ENCODE measurements at places on chromosomes 2 and 18.

- no peak for DNase-seq
These were observed 61.7 kb downstream of the MAP4K4 start for GRCh38 chr2:101759162-101759561.

- DNase-seq: no peak
These were observed 552.0 kb downstream of the IRS1 start for GRCh38 chr2:226247289-226248275.

DNA sequence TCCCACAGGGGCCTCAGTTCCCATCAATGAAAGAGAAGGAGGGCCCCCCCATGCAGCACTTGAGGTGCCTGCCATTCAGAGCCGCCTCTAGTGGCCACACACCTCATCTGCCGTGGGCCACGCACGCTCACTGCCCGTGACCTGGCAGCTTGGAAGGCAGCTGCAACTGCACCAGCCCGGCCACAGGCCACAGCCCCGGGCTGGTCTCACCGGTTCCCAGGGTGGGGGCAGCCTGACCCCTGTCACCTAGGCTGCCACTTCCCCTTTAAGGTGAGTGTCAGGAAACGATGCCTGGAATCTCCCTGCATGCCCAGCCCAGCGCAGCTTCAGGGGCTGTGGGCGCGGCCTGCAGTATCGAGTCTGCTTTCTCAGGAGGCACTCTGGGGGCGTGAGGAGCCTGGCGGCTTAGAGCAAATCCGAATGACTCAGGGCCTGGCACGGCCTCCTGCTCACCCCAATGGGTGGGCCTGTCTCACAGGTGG is 2.6 kb downstream of the MAB21L4 start:
- no peak for DNase-seq

DNA sequence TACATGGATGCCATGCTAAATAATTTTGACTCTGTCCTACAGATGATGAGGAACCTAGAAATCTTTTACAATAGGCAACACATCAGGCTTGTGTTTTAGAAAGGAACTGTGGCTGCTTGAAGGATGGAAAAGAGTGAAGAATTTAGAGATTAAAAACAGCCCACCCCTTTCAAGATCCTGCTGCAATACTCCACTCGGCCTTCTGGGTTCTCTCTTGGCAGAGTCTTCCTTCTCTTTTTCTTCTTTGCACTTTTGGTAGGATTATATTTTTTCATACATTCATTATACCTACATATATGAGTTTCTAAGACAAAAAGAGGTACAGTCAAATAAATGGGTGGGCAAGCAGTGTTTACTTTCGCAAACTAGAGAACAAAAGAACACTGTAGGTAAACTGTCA is 474.3 kb downstream of the ERBB4 start:
- no peak for DNase-seq

DNA sequence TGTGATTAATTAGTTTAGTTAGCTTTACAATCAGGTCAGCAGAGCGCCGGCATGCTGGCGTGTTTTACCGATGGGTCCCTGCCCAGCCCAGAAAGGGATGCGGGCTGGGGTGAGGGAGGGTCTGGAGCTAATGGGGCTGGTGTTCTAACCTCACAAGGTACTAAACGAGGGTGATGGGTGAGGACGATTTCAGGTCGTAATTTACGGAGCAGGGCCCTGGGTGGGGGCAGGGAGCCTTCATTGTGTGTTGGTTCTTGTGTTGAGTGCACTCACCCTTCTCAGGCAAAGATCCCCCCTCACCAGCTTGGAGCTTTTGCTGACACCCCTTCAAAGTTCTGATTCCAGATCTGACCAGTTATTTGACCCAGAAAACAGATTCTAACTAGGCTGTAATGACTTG is 39.5 kb downstream of the PTGR3 start:
- DNase-seq: no peak

DNA sequence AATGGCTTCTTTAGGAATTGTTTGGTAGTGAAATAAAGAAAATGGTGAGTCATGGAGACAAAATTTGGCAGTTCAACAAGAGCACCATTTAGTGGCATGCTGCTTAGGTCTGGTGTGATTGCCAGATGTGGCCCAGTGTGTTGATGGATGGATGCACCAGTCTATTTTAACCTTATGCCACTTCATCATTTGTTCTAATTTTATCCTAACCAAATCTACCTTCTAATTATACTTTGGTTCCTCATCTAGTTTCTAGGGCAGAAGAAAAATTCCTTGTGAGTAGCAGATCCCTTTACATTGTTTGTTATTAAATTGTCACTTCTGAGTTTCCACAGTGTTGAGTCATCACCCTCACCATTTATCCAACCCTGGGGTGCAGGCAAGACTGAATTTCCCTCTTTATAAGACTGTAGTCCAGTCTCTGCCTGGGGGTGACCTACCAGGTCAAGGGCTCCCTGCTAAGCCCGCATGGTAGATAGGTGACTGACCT is 32.5 kb downstream of the NABP1 start:
- DNase-seq: no peak

DNA sequence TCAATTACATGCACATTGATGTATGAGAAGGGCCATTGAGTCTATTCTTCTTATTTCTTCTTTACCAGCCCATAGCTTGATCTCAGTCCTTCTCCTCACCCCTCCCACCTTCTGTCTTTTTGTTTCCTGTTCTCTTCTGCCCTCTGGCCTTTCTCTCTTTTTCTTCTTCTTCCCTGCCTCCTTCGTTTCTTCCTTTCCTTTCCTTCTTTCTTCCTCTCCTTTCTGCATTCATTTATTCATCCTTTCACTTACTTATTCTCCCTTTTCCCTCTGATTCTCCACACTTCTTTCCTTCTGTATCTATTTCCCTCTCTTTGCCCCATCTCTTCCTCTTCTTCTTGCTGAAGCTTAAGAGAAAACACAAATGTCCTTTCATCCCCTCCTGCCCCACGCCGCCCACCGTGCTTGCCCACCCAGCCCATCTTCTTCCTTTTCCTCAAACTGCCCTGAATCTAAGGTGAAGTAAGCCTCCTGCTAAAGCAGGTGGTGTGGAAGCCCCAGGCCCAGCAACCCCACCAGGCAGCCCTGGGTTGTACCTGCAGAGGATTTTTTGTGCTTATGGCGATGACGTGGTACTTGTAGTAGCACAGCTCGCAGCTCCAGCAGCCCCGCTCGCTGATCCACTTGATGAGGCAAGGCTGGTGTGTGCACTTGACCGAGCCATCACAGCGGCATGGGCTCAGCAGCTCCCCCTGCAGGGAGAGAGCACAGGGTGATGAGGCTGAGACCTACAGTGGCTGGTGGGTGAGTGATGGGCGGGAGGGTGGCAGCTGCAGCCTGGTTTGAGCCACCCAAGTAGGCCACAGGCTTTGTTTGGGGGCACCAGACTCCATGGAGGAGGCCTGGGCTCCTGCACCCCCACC is 89.0 kb downstream of the MARCHF4 start:
- peak; percentile 47 for DNase-seq

DNA sequence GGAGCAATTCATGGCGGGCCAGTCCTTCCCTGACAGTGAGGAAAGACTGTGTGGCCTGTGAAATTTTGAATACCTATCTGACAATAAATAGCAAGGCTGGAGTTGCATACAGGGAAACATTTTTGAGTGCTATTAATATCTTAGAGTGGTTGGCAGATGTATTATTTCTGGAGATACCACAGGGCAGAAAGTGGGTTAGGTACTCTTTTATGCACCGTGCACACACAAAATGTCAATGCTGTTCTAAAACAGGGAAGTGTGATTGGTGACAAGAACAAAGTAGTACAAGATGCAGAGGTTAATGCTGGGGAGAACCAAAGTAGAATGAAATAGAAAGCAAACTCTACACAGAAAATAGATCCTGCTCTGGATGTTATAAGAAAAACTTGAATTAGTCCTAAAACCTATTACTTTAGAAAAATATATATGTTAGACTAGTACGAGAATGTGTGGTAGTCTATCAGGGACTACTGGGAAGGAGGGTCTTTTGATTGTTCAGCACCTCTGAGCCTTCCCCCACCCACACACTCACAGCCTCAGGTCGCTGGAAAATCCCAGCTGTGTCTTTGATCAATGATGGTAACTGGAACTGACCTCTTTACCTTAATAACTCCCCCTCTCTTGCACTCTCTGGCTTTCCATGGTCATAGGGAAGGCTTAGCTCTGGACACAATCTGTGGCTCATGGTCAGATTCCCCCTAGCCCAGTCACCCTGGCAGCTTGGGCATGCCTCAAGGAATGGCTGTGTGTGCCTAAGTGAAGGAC is 58.2 kb downstream of the SERPINB8 start:
- no peak for DNase-seq

- DNase-seq: no peak
These were observed 84.3 kb upstream of the RAPH1 start for GRCh38 chr2:203619267-203619878.

DNA sequence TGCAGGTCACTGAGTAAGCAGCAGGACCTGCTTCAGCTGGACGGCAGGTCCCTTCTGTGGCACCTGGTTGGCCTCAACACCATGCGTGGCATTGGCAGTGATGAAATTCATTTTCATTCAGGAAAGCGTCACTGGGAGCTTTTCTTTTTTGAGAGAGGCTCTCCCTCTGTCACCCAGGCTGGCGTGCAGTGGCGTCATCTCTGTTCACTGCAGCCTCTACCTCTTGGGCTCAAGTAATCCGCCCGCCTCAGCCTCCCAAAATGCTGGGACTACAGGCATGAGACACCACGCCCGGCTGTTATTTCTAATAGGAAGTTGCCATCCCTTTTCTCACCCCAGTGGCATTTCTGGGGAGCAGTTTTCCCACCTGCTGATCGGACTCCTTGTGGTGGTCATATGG is 39.3 kb downstream of the NCK2 start:
- DNase-seq: no peak

GRCh38 chr2:146123256-146123655 is 1603.3 kb upstream of the ZEB2 start:
- DNase-seq: no peak

DNA sequence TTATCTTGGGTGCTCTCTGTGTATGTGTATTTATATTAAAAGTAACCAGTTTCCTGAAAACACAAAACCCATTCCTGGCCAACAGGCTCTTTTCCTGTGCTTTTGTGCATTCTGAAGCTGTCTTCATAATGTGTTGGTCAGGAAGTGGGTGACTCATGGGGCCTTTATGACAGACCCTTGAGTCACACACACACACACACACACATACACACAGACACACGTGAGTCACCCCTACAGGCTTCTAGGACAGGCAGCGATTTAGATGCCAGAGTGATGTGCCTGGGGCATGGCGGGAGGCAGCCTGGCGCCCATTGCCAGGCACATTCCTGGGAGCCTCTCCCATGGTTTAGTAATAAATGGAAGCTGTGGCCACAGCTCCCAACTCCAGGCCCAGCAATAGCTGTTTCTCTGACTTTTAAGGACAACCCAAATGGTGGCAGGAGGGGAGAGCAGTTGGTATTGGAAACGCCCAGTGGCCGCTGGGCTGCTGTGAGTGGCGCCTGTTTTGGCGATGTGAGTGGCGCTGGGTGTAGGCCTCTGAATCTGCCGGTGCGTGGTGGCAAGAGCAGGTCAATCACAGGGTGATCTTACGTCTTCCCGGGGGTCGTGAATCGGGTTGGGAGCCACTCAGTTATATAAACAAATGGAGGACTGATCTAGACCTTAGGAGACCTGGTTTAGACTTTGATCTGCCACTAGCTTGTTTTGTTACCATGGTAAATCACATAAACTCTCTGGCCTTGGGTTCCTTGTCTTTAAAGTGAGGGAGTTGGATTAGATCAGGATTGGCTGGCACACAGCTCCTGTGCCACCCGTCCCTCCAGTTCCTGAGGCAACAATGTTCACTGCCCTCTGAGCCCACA is 150.7 kb upstream of the DLX2 start:
- peak; percentile 24 for DNase-seq

GRCh38 chr2:23533338-23533695 is 148.3 kb downstream of the KLHL29 start:
- no peak for DNase-seq

DNA sequence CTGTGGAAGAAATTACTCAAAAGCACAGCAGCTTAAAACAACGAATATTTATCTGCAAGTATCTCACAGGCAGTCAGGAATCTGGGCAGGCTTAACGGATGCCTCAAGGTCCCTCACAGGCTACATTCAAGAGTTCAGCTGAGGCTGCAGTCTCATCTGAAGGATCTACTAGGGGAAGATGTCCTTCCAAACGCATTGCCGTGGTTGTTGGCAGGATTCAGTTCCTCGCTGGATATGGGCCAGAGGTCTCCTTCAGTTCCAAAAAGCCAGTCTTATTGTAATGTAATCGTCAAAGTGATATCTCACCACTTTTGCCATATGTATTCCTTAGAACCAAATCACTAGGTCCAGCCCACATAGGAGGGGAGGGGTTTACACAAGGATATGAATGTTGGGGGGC is 98.2 kb upstream of the EPAS1 start:
- no peak for DNase-seq

- no peak for DNase-seq
These were observed 79.6 kb upstream of the KCNE4 start for GRCh38 chr2:222972420-222972819.

DNA sequence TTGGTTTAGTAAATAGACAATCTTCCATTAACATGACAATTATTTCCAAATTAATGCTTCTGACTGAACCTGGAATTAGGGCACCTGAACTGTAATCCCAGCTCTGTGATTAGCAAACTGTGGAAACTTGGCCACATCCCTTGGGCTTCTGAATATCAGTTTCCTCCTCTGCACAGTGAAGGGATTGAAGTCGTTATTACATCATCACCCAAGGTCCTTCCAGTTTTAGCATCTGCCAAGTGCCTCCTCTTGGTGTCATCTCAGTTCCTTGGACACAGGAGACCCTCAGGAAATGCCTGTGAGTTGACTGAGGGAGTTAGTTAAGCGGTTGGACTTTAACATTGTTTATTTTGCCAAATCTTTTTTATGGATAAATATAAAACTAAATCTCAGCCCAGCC is 64.8 kb downstream of the MOGAT1 start:
- DNase-seq: no peak

GRCh38 chr18:56119681-56120080 is 518.7 kb downstream of the TXNL1 start:
- DNase-seq: no peak

- no peak for DNase-seq
These were observed 888.0 kb upstream of the CHAC2 start for GRCh38 chr2:52879561-52879960.

GRCh38 chr18:79914614-79915160 is 36.8 kb downstream of the SLC66A2 start:
- no peak for DNase-seq

DNA sequence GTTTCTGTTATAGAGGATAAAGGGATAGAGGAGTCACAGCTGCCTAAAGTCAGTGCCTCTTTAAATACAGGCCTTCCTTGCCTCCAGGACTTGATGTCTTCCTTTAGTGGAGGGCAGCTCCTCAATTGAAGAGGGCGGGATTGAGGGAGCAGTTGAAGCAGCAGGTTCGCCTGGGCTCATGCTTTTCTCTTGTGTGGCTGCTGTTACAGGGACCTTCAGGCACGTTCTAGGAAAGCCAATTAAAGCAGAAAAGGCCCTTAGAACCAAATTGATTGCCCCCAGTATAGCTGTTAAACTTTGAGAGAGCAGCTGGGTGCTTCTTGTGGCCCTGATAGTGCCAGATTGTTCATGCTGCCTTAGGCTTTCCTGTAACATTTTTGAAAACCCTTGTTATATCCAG is 42.0 kb upstream of the LTBP1 start:
- DNase-seq: no peak

DNA sequence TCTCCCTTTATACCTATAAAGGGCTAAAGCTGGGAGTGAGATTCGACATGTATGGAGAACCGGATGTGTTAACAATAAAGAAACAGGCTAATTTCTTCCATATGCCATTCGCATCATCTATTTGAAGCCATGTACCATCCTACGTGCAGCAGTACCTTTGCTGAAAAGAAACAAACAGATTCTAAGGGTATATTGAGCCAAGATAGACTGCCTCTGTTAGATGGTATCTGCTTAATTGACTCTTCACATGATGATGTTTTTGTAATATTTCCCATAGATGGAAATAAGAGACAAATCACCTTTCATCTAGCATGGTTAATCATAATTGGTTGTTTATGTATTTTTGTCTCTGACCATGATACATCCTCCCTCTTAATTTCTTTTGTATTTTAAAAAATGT is 32.1 kb upstream of the PAX3 start:
- DNase-seq: no peak

Data from hematopoietic multipotent progenitor cell treated with erythropoietin and hydrocortisone succinate and interleukin-3 and kit ligand, for 8 days (in vitro differentiated cells).